ENCODE measurements at places on chromosomes 1 and 21.

GRCh38 chr1:23215751-23216449, 1.4 kb downstream of the HTR1D start:
- DNase-seq = no peak

- no peak for DNase-seq
These were observed 96.8 kb upstream of the TMEM51 start for GRCh38 chr1:15056515-15057285.

DNA sequence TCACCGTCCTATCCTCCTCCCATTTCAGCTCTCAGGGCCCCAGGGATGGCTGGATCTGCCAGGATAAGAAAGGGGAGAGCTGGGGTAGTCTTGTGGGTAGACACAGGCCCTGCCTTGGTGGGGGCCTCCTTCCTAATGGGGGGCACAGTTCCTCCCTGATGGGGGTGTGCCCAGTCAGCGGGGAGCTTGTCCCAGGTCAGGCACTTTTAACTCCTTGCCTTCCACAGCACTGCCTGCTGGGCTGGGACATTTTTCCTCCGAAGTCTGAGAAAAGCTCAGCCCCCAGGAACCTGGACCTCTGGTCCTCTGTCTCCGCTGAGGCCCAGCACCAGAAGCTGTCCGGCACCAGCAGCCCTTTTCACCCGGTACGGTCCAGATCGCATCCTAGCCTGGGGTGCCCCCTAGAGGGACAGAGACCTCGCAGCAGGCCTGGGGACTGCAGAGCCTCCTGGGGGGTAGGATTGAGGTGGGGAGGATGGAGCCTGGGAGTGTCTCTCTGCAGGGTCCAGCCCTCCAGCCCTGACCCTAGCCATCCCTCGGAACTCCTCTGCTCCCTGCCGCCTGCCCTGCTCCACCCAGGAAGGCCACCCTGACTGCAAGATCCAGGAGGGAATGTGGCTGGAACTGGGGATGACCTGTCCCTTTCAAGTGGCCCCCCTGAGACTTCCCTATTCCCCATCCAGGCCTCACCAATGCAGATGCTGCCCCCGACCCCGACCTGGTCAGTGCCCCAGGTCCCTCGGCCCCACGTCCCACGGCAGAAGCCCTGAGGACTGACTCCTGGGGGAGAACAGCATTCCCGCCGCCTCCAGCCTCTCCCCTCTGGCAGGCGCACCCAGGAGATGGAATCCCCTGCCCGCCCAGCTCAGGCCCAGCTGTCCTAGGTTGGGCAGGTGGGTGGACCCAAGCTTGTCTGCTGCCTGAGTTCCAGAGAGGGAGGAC, 12.0 kb downstream of the MIIP start:
- DNase-seq = no peak

GRCh38 chr1:44409757-44410156, 4.7 kb downstream of the RNF220 start:
- DNase-seq = no peak

GRCh38 chr1:83098131-83098530, 900.8 kb downstream of the TTLL7 start:
- DNase-seq = no peak
